ENCODE measurements at places on chromosomes 7 and 10. TPM values are rescaled to one million over a fixed set of nuclear protein-coding genes. Genes with fewer than 3 reads are reported as not detected.
A peak's percentile ranks its signal among the peaks of the same experiment; 100 is the strongest.

Gene ANKRD61
- not detected for total RNA-seq

- H3K27ac ChIP-seq: no peak overlapping the region
- no peak overlapping the region for H3K4me3 ChIP-seq
- H3K4me1 ChIP-seq: no peaks in the 10 kb centered on the region
- H3K36me3 ChIP-seq: no peaks in the 10 kb centered on the region
Measured at GRCh38 chr10:6766131-6766801, 186.2 kb upstream of the PRKCQ start.

- no peaks in the 10 kb centered on the region for H3K27me3 ChIP-seq
- H3K4me1 ChIP-seq: no peaks in the 10 kb centered on the region
- H3K27ac ChIP-seq: no peak overlapping the region
- H3K4me3 ChIP-seq: no peak overlapping the region
Measured at GRCh38 chr7:85041605-85042216, 145.1 kb downstream of the SEMA3D start.

Gene CD36
- 4.8 TPM for total RNA-seq

Gene H2BK1
- total RNA-seq: not detected

DNA sequence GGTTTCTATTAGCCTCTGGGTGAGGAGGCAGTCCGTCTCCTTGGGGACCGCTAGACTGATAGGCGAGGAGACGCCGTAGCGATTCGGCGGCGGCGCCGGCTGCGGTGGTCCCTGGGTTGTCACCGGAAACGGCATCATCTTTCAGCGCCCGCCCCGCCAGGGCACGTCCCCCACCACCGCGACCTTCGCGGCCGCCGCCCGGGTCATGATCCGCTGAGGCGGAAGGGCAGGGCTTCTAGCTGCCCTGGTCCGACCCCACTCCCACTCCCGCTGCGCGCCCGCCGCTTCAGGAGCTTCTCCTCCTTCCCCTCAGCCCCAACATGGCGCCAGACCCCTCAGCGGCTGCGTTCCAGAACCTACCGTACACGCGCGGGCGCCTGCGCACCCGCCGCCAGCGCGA, at the start of gene PAPOLB:
PAPOLB (minus strand) TSS at position 358 of the 400 bp plus-strand sequence; CDS start at position 138, 220 bp downstream.
- no peak within 1 kb of the TSS for H3K27ac ChIP-seq
- no peaks in the 10 kb centered on the region for H3K36me3 ChIP-seq
- H3K4me1 ChIP-seq: no peaks in the 10 kb centered on the region
- H3K27me3 ChIP-seq: no peaks in the 10 kb centered on the region
- peak within 1 kb of the TSS; percentile 6 for H3K4me3 ChIP-seq
- no peak for DNase-seq
